ENCODE measurements at places on chromosomes 4 and X. TPM values are rescaled to one million over a fixed set of nuclear protein-coding genes. Genes with fewer than 3 reads are reported as not detected.

Gene NAA11
- not detected for total RNA-seq

Gene NHSL2
- total RNA-seq: not detected

Gene NRK
- total RNA-seq: 0.16 TPM

Gene OPRPN
- total RNA-seq: not detected

Gene HGFAC
- total RNA-seq: 0.28 TPM

Measured in MCF 10A (cell line).